ENCODE measurements at places on chromosomes 1 and 21.

GRCh38 chr21:39923476-39923875 lies 56.2 kb downstream of the PCP4 start:
- no peak for DNase-seq

- DNase-seq: no peak
Observed at GRCh38 chr1:156994277-156994676, 51.3 kb downstream of the ARHGEF11 start.

DNA sequence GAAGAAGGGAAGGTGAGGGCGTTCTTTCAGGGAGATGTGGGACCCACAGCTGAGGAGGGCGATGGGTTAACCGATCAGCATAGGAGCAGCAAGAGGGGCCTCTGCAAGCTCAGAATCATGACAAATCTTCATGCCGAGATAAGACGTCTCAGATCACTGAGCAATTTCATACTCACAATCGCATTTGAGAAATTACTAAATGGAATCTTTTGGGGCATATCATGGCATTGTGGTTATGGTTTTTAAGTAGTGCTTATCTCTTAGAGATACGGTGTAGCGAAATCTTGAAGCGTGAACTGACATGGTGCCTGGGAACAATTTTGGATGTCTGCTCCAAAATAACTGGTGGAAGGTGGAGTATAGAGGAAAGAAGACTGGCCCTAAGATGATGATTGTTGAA lies 6.2 kb downstream of the TNNT2 start:
- no peak for DNase-seq

GRCh38 chr1:9181990-9182783 lies 52.4 kb upstream of the H6PD start:
- DNase-seq: no peak

DNA sequence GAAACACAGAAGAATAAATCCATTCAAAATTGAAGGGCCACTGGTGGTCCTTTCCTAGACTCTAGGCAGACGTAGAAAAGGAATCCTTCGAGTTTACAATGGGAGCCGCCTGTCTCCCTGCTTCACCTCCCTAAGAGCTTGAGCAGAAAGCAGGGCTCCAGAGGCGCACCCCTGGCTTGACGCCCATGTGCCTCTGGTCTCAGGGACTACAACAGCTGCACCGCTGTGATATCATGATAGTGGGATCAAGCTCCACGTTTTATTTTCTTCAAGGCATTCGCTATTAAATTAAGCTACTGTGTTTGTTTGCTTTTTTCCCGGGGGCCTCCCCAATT lies 403 bp upstream of the C1orf122 start:
- DNase-seq: no peak

DNA sequence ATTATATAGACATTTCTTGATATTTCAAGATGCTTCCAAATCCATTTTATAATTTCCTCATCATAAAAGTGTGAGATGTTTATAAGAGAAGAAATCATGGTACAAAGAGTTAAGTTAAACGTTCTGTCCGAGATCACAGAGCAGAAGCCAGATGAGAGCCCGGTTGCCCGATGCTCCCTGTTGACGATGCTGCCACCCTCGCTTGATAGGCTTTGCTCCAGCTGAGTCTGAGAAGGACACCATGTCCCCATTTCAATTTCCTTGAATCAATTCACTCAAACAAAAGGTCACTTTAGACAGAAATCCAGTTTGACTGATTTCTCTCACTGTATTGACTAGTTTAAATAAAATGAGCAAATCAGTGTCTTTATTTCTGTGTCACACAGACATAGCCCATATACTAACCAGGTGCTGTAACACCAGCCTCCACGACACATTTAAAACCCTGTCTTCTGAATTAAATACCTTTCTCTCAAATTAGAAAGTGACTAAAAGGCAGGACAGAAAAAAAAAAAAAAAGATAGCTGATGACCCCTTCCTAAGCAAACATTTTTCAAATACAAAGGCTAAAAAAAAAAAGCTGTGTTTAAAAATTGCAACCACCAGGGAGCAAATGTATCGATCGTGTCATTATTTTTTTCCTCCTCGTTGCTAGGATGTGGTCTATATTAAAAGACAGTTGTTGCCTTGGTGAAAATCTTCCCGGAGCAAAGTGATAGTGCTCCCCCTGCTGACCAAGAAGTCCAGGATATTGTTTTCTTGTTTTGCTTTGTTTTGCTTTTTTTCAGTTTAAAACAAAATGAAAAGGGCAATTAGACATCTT lies 35.2 kb downstream of the DNASE2B start:
- DNase-seq: peak; percentile 35

DNA sequence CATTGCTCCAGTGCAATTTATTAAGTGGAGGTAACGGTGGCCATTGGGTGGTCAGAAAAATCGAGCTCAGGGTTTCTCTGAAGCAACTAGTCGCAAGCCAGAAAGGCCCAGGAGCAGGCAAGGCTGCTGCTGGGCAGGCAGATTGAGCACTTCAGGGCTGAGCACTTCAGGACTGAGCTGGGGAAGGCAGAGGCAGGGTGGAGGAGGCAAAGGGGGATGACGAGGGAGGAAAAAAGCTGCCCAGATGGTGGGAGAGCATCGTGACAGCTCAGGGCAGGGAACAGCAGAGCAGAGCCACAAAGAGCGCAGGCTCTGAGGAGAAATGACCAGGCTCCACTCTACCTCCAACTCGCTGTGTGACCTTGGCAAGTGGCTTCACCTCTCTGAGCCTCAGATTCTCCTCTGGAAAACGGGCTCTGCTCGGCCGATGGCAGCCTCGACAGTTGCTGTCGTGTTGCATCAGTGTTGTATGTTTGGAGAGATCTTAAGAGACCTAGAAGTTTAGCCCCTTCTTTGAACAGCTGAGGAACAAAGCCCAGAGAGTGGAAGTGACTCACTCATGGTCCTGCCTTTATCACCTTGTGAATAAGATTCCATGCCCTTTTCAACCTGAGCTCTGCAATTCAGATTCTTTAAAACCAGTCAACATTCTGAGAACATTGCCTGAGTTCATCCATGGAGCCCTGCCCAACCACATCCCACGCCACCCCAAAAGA lies 141.4 kb downstream of the SYF2 start:
- no peak for DNase-seq

GRCh38 chr1:157133426-157133825 lies 4.8 kb downstream of the ETV3 start:
- DNase-seq: no peak

DNA sequence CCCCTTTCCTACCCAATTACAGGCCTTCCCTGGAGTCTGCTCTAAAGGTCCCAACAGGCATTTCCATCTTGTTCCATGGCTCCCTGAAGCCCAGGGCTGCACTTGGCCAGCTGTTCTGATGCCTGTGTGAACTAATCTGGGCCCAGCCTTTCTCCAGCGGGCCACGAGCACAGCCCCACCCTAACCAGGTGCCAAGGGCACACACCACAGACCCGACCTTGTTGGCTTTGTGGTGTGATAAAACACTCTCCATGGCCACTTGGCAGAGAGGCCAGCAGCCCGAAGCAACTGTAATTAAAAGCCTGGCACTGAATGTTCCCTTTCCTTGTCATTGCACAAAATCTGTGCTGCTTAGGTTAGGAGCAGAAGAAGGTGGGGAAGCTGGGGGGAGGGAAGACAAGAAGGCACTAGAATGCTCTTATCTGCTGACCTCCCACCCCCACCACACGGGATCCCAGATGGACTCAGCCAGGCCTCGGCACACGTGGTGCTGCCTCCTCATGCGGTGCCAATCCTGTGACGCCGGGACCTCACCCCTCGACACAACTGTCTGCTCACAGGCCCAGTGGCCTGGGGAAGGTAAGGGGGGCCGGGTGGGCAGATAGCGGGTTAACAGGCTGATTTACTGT lies 9.9 kb downstream of the HCRTR1 start:
- no peak for DNase-seq

DNA sequence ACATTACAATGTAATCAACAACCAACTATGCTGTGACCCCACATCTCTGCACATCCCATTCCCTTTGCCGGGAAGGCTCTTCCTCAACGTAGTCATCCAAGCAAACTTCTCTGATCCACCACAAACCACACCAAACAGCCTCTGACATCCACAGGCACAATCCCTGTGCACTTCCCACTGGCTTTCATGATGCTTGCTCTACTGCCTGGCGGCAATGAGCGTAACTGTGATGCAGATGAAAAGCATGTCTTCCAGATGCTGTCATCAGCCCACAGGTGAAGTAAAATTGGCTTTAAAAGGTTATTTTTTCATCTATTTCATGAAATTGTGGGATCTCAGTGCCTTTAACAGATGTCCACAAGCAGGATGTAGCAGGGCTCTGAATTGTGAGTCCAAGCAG lies 635.2 kb downstream of the SMYD3 start:
- no peak for DNase-seq

GRCh38 chr1:109704173-109704572 lies 7.9 kb upstream of the GSTM5 start:
- no peak for DNase-seq

DNA sequence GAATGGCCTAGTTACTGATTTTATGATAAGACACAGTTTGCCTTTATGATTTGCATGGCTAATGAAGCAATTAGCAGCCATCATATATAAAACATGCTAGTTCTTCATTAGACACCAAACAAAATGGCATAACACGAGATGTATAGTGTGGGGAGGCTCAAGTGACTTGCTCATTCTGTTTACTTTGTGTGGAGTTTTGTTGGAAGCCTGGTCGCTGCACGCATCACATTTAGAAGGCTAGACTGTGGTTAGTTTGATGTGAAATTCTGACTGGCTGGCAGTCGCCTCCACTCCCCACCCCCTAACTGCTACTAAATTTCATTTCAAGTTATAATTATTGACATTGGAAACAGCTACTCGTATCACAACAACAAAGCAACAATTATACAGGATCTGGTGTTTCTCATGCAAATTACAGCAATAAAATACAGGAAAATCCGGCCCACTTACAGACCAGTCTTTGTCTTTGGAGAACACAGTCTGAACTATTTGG lies 356.1 kb downstream of the LMO4 start:
- no peak for DNase-seq

DNA sequence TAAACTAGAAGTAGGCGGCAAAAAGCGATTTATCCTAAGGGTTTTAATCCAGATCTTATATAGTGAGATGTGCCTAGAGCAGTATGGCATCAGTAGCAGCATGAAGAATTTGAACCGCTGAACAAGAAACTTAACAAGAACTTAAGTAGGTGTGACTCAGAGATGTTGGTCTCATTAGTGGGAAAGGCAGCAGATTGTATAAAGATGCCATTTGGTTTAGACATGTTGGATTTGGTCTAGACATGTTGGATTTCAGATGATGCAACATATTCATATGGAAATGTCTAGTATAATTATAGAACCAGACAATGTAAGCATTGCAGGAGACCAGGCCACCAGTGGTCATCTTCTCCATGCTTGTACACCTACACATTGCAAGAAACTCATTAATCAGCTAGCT lies 42.1 kb upstream of the ZP4 start:
- DNase-seq: no peak

- DNase-seq: no peak
Observed at GRCh38 chr1:219990782-219991510, 55.4 kb downstream of the EPRS1 start.

- DNase-seq: no peak
Observed at GRCh38 chr21:38807986-38808385, 2.3 kb downstream of the ETS2 start.

DNA sequence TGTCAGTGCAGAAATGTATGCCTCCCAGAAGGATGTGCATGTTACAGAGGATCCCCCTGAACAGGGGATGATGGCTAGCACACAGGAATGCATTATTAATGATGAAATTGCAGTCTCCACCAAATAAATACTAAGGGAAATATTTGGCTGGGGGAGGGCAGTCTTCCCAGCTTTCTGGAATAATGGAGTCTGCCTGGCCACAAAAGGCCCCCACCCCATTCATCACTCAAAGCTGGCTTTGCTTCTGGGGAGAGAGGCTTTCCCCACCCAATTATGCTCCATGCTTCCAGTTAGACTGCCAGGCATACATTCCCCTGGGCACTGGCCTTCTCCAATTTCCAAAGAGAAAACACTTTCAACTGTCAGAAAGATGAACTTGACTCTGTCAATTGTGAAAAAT lies 302.7 kb downstream of the SIPA1L2 start:
- no peak for DNase-seq

DNA sequence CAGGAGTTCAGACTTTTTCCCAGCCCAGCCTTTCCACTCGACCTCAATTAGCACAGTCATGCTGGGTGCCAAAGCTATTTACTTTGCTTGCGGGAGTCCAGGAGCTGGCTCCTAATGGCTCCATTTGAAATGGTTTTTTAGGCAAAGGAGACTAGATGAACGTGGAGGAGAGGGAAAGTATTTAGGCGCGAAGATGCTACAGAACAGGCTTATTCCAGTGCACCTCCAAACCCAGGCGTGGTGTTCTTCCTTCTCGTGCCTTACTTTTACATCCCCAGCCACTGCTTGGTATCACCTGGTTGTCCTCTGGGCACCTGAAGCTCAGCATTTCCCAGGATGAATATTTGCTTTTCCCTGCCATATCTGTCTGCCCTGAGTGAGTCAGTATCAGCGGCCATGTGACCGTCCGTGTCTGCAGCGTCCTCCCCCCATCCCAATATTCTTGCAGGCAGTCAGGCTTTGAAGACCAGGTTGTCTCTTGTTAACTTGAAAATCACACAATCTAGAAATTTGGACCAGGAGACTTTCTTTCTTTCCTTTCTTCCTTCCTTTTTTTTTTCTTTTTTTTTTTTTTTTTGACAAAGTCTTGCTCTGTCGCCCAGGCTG lies 198.5 kb downstream of the DYRK1A start:
- no peak for DNase-seq

DNA sequence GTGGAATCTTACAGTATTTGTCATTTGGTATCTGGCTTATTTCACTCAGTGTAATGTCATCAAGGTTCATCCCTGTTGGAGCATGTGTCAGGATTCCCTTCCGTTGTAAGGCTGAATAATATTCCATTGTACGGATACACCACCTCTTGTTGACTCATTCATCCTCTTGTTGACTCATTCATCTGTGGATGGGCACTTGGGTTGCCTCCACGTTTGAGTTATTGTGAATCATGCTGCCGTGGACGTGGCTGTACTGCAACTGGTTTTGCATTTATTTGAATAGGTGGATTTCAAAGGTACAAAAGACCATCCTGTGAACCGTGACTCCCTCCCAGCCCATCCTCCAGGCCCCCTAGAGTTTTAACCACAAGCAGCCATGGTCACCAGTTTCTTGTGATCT lies 11.9 kb upstream of the TCP10L start:
- no peak for DNase-seq

DNA sequence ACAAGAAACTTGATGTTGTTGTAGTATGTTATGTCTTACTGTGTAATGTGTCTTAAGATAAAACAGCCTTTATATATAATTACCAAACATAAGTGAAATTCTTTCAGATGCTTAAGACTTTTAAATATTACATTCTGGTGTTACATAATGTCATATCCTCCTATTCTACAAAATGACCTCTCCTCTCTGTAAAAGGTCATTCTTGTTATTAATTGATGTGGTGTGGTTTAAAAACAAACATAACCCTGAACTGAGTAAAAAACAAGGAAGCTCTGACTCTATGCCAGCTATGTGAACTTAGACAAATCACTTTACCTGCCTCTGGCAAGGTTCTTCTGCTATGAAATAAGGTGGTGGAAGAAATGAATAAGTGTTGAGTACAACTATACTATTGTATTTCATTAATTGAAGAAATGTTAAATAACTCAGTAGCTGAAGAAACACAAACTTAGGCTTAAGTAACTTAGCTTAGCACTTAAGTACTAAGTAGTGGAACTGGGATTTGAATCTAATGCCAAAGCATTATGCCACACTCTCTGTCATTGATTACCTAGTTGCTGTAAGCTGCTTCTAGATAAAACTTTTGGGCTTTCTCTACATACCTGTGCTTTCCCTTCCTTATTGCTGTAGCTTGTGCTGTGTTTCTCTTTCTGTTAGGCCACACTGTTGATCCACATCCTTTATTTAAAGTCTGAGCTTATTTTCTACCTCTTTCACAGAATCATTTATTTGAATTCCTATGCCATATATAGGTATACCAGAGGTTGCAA lies 859 bp upstream of the ANGPTL1 start:
- DNase-seq: no peak

GRCh38 chr21:41622831-41623548 lies 115.0 kb upstream of the TMPRSS2 start:
- DNase-seq: peak; percentile 3
